ENCODE measurements at places on chromosomes 3 and 15.

- no peak for DNase-seq
Measured at GRCh38 chr3:192068464-192069254, 607.7 kb downstream of the PYDC2 start.

DNA sequence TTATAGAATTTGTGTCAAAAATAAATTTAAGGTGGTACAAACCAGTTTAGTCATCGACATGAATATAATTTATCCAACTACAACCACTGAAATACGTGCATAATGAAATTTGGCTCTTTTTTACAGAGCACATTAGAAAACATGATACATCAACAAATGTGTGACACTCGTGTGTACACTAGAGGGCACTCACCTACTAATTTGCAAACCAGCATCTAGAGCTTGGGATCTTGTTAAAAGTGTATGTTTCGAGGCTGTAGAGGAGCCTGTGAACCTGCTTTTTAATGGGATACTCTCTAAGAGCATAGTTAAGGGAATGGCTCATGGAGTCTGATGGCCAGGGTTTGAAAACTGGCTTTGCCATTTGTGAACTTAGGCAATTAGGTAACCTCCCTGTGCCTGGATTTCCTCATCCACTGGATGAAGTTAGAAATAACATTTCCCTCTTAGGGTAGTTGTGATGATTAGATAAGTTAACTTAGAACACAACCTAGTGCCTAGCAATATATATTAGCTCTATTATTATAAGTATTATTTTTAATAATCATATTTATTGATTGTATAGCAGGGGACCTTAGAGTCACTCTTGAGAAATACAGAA, 8.8 kb upstream of the CPOX start:
- no peak for DNase-seq

GRCh38 chr15:54515664-54516582, 537.7 kb downstream of the UNC13C start:
- no peak for DNase-seq

GRCh38 chr3:42229942-42230688, 35.9 kb downstream of the CCK start:
- no peak for DNase-seq

- no peak for DNase-seq
Measured at GRCh38 chr3:194431554-194431953, 32.5 kb upstream of the GP5 start.

DNA sequence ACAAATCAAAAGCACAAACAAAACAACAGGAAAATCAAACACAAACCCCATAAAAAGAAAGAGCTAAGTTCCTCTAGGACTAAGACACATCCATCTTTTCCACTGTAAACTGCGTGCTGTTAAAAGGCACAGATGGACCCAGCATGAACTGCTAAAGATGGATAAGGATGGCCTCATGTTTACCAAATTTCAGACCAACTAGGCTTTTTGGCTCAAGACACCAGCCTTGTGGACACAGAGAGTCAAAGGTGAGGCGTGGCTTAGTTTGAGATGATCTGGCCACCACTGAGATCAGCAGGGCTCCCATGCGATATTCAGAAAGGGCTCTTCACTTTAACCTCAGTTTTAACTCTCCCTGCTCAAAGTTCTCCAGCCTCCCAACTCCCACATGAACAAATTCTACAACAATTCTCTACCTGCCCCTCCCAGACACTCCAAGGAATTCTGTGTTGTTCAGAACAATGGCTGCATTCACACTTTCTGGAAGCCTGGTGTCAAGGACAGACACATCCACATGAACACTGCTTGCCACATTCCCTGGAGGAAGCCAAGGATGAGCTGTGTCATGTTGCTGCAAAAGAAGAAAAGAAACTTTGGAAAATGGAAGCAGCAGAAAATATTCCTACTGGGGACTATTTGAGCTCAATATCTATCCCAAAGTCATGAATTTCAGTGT, 198.4 kb upstream of the LRRN1 start:
- DNase-seq, result no peak

- DNase-seq, result no peak
Measured at GRCh38 chr3:46239301-46239938, 2.8 kb upstream of the CCR3 start.
